Upper lobe of right lung (tissue), 1 donor: ENCODE measurements at places on chromosomes 1 and 21. TPM values are rescaled to one million over a fixed set of nuclear protein-coding genes. Genes with fewer than 3 reads are reported as not detected.

DNA sequence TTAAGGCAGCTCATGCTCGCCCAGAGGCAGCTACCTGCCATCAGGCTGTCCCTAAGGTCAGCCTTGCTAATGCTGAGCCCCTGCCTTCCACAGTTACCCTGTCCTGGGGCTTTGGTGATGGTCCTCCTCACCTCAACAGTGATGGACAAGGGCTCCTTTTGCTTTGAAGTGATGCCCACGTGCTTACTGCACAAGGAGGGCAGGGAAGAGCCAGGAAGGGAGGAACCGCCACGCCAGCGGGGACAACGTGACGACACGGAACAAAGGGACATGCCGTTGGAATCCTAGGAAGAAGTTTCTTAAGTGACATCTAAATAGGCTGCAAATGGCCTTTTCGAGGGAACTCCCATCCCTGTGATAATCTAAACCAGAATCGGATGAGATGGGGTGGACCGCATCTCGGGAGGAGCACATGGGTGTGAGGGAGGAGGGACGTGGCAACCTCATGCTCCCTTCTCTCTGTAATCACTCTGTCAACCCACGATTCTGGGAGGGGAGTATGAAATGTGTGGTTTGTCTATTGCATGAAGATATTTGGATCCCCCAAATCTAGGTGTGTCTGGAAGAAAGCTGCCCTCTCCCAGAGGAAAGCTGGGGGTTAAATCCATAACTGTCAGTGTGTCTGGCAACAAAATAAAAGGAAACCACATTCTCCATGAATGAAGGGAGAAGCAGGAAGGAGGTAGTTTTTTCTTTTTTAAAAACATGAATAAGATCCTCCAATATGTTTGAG is 110.9 kb upstream of the IRF2BP2 start:
- no peak for DNase-seq

The MYOM3 gene
- 0.69 TPM for total RNA-seq

GRCh38 chr21:42193721-42194120 is 25.2 kb upstream of the ABCG1 start:
- no peak for DNase-seq

The TAS1R1 gene
- total RNA-seq = not detected

GRCh38 chr1:202127836-202128622 is 5.3 kb downstream of the GPR37L1 start:
- DNase-seq = no peak

- no peak for DNase-seq
Observed at GRCh38 chr1:116833718-116834117, 76.0 kb upstream of the PTGFRN start.

The ACADM gene
- total RNA-seq = 42.1 TPM

The TGFB2 gene
- 19.8 TPM for total RNA-seq

DNA sequence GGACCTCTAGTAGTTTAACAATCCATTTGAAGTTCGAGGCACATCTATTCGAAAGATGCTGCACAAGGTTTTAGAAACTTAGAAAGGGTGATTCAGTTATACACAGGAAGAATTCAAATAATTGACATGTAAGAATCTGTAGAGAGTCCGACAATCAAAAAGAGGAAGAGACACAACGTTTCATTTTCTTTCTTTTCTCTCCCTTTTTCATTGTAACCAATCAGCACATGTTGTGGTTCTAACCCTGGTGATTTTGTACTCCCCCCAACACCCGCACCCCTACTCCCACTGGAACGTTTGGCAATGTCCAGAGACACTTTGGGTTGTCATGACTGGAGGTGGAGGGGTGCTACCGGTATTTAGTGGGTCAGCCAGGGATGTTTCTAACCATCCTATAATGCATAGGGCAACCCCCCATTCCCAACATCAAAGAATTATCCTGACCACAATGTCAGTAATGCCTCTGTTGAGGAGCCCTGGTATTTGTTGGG is 4.9 kb downstream of the TGFB2 start:
- DNase-seq = no peak

DNA sequence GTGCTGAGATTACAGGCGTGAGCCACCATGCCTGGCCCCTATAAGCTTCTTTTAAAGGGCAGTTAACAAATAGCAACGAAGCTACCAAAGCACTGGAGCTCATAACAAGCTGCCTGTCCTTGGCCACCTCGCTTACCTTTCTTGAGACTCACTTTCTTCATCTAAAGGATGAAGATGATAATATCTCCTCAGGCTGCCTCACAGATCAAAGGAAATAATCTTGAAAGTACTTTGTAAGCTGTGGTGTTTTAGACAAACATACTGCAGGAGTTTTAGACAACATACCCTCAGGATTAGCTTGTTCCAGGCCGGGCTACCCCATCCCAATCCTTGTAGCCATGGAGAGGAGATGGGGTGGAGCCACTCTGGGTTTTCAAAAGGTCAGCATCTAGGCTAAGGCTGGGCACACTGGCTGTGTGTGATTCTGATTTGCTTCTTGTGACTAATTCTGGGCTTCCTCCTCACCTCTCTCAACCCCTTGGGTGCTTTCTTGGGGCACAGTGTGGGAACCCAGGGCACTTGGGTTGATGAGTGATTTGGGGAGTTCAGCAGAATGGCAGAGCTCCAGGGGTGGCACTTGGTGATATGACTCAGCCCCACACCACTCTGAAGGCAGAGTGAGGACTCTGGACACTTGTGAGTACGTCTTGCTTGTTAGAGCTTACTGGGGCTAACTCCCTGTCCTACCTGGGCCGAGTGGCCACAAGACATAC is 5.2 kb downstream of the GPR25 start:
- DNase-seq = no peak

The MRPL24 gene
- total RNA-seq = 41.8 TPM

DNA sequence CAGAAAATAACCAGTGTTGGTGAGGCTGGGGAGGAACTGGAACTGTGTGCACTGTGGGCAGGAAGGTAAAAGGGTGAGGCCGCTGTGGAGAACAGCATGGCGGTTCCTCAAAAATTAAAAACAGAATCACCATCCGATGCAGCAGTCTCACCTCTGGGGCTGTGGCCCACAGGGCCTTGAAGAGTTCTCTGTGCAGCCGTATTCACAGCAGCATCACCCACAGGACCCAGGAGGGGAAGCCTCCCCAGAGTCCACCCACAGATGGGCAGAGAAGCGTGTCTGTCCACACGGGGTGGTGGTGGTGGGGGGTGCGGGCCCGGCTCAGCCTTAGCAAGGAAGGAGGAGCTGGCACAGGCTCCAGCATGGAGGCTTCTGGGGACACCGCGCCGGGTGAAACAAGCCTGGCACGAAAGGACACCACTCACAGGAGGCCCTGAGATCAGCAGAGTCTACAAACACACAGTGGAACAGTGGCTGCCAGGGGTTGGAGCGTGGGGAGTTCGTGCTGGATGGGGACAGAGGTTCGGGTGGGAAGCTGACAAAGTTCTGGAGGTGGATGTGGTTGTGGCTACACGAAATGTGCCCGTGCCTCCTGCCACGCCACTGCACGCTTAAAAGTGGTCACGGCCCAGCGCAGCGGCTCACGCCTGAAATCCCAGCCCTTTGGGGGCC is 11.5 kb downstream of the MORN1 start:
- peak; percentile 65 for DNase-seq

GRCh38 chr1:235954306-235955283 is 87.9 kb upstream of the LYST start:
- DNase-seq = peak; percentile 80

- no peak for DNase-seq
Observed at GRCh38 chr21:28508126-28508525, 484.6 kb downstream of the LTN1 start.

- no peak for DNase-seq
Observed at GRCh38 chr1:172390301-172390682, 30.2 kb upstream of the C1orf105 start.

The KCNJ6 gene
- 0.06 TPM for total RNA-seq

DNA sequence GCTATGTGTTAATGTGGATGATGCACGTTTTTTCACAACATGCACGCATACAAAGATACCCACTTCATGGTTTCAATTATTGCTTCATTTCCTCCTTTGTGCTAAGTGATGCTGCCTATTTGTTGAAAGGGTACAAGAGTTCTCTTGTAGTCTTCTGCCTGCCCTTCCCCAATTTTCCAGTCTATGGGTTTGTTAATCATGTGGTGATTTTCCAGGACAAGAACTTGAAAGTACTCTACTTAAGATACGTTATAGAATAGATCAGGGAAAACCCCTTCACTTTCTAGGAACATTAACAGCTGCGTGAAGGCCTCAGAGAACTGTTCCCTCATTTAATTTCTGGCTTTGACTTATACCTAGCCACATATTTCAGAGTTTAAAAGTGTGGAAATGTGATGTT is 52.1 kb upstream of the SLC44A3 start:
- no peak for DNase-seq

DNA sequence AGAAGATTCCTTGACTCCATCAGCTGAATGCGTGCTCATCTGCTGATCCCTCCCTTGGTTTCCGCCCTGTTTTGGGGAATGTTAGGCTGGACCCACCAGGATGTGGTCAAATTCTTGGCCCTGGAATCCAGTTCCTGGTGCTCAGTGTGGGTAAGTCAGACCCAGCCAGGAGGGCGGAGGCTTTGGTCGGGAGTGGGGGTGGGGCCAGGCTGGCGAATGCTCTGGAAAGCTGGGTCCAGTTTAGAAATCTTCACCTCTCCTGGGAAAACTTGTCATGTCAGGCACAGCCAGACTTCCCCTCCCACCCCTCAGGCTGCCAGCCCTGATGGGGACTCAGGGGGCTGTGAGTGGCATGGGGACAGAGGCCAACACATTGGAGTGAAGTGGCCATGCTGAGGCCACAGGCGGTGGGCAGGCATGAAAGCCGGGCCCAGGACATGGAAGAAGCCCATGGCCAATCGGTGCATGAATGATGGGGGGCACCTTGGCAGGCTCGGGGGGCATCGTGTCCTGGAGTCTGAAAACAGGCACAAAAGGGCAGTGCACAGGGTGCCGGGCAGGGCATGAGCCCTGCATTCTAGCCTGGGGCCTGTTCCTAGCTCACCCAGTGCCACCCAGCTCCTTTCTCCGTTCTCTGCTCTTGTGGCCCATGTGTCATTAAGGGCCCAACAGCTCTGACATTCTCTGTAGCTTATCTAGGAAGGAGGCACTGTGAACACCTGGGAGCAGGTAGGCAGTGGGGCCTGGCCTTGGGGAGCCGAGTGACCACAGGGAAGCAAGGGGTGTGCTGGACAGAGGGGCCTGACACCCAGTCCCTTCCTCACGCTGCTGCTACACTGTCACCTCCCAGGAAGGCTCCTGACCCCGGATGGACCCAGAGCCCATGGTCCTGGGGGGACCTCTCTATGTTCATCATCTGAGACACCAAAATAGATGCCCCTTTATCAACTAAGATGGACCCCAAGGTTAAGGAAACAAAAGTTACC is 14.6 kb upstream of the PADI1 start:
- DNase-seq = no peak
